ENCODE measurements at places on chromosomes 13 and 19.
A peak's percentile ranks its signal among the peaks of the same experiment; 100 is the strongest.

DNA sequence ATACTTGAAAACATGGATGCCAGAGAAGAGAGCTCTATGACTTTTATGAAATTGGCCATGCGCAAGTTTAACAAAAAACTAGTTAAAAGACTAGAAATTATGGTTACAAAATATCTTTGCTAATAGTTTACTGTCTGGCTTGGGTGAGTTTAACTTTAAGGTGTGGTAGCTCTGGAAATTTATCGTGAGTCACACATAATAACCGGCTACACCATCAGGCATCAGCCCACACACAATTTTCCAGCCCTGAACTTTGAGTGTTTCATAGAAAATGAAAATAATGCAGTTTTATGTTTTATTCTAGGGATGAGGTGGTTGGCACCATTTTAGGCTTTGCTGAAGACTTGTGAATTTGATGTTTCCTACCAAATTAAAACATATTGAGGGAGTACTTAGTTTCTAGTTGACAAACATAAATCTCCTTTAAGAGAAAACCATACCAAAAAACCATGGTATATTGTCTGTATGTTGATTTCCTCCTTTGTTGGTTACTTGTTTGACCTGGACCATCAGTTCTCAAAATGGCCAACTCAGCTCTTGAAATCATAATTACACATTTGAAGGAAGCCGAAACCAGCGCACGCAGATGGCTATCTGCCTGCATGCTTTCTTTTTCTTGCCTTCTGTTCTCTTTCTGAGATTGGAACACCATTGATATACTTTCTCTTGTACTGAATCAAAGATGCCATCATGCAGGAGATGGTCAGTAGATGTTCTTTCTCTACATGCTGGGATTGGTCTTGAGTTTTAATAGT is 125.1 kb downstream of the AKAP11 start:
- no peak for DNase-seq
- no peaks in the 10 kb centered on the region for H3K4me1 ChIP-seq
- no peak overlapping the region for H3K27ac ChIP-seq
- no peaks in the 10 kb centered on the region for H3K27me3 ChIP-seq
- no peaks in the 10 kb centered on the region for H3K36me3 ChIP-seq
- no peak overlapping the region for H3K4me3 ChIP-seq

DNA sequence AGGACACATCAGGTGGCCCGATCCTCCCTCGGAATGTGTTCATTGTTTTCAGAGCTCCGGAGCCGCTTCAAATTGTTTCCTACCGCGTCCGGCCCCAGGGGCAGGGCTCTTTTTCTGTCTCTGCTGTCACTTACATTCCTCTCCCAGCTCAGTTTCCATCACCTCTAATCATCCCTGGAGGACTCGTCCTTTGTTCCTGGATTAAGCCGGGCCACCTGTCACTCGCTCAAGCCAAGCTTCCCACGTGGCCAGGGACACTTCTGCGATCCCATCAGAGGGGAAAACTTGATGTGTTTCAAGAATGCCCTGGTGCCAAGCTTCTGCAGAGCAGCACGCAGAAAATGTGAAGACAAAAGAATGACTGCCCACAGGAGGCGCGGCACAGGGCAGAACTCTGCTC is 13.5 kb downstream of the IL17D start:
- no peaks in the 10 kb centered on the region for H3K27me3 ChIP-seq
- H3K4me1 ChIP-seq = peaks cover 35% of the 10 kb centered on the region
- no peak overlapping the region for H3K4me3 ChIP-seq
- DNase-seq = no peak
- no peak overlapping the region for H3K27ac ChIP-seq
- H3K36me3 ChIP-seq = no peaks in the 10 kb centered on the region

DNA sequence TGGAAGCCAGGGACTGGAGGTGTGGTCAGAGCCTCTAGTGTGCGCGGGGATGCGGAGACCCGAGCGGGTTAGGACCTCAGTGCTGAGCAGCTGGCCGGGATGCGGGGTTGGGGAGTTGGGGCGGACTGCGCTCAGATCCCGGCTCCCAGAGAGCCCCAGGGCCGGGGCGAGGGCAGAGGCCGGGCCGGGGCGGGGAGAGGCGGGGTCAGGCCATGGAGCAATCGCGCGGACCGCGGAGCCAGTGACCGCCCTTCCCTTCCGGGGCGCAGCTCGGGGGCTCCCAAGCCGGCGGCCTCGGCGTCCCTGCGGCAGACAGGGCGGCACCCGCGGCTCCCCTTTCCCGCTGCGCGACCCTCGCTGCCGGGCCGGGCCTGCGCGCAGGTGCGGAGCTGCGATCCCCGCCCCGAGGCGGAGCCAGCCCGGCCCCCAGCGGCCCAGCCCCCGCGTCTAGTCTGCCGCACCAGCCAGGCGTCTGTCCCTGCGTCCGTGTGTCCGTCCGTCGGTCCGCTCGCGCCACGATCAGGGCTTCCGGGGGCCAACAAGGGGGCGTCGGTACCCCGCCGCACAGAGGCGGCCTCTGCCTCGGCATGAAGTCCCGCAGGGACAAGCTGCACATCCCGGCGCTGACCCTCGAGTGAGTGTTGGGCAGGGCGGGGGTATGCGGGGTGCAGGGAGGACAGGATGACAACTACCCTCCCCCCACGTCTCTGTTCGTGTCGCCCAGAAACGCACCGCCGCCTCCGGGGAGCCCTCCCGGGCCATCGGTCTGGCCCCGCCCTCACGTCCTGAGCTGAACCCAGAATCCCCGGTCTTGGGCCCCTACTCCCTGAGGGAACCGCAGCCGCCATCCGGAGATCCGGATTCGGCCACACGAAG is 12.4 kb downstream of the MAST3 start:
- DNase-seq = no peak
- H3K27ac ChIP-seq = peak overlapping the region; percentile 41
- no peaks in the 10 kb centered on the region for H3K4me1 ChIP-seq
- H3K36me3 ChIP-seq = no peaks in the 10 kb centered on the region
- H3K27me3 ChIP-seq = no peaks in the 10 kb centered on the region
- peak overlapping the region; percentile 66 for H3K4me3 ChIP-seq

GRCh38 chr13:79477968-79478367 is 3.0 kb upstream of the NDFIP2 start:
- no peaks in the 10 kb centered on the region for H3K36me3 ChIP-seq
- H3K27me3 ChIP-seq = no peaks in the 10 kb centered on the region
- no peak for DNase-seq

All from right atrium auricular region (tissue), 2 donors.